ENCODE measurements at places on chromosomes 1 and 21. TPM values are rescaled to one million over a fixed set of nuclear protein-coding genes. Genes with fewer than 3 reads are reported as not detected.

DNA sequence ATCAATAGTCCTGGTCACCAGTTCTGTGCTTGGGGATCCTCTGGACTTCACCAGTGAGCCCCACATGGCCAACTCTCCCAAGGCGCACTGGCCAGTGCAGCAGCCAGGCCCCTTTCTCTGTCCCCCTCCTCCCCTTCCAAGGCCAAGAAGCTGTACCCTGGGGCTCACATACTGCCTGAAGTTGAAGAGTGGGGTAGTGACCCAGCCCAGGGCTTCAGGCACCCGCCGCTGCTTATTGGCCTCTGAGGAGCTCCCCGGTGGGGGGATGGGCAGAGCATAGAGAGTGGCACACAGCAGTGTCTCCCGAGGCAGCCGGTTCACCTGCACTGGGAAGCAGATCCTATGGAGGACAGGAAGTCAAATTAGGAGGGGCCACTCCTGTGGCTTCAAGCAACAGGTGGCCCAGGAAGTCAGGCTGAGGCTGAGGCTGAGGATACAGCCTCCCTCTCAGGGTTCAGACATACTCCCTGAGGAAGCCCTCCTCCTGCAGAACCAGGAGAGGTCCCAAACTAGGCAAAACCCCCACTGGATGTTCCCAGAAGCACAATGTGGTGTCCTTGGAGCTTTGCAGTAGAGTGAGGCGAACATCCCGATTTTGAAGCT, 38.2 kb upstream of the PPP1R15B start:
- H3K27me3 ChIP-seq: no peaks in the 10 kb centered on the region
- no peak for DNase-seq
- no peak overlapping the region for H3K27ac ChIP-seq
- no peak overlapping the region for H3K4me3 ChIP-seq

DNA sequence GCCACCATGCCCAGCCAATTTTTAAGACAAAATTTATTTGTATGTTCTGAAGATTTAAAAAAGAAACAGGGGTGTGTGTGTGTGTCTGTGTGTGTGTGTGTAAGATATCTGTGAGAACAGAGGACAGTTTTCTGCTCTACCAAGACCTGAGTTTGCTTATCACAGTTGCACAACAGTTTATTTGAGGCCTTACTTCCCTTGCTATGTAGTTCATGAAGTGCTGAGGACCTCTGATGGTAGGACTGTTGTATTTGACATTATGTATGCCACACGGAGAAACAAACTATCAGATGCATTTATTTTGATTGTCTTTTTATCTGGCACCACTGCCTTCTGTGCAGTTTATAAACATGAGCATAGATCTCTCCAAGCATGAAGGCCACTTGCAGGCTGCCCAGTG, 355.2 kb downstream of the PBX1 start:
- H3K27ac ChIP-seq: no peak overlapping the region
- H3K36me3 ChIP-seq: no peaks in the 10 kb centered on the region
- no peak for DNase-seq

DNA sequence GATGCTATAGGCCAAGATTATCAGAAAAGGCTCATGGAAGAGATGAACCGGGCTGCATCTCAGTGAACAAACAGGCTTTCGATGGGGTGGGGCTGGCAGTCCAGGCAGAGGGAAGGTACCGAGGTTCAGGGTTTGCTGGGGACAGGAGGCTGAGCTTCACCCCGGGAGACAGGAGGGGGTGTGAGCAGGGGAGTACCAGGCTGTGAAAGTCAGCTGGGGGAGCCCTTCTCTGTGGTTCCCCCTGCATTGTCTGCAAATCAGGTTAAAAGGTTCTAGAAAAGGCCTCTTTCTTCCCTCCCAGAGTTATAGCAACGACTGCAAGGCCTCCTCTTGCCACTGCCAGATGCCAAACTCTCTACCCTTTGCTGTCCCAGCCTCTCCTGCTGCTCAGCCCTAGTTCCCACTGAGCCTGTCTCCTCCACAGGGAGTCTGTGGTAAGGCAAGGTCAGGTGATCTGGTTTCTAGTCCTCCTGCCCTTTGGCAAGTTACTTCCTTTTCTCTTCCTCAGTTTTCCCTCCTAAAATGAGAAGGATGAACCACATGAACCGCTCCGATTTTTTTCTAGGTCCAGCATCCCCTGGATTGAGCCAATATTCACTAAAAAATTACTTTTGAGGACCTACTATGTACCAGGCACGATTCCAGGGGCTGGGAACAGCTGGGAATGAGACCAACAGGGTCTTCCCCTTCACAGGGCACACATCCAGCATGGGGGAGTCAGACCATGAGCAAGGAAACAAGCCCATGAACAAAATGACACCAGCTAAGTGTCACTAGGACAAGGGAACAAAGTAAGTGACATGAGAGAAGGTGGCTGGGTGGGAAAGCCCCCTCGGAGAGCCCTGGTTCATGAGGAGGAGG, 7.2 kb downstream of the LAD1 start:
- H3K4me1 ChIP-seq: no peaks in the 10 kb centered on the region
- no peak for DNase-seq
- no peak overlapping the region for H3K4me3 ChIP-seq
- H3K36me3 ChIP-seq: no peaks in the 10 kb centered on the region

Gene AMY2B
- 32.6 TPM for polyA plus RNA-seq

Gene EXO5
- 6.6 TPM for polyA plus RNA-seq

Gene RNF223
- not detected for polyA plus RNA-seq

Gene ENO1
- polyA plus RNA-seq: 153 TPM

- no peak overlapping the region for H3K27ac ChIP-seq
- H3K27me3 ChIP-seq: peaks cover 11% of the 10 kb centered on the region
- H3K4me1 ChIP-seq: no peaks in the 10 kb centered on the region
- DNase-seq: no peak
Measured at GRCh38 chr1:210262897-210263272, 30.3 kb downstream of the SERTAD4 start.

Gene SH2D1B
- 0.15 TPM for polyA plus RNA-seq

Gene PTPN14
- not detected for polyA plus RNA-seq

Gene HOOK1
- polyA plus RNA-seq: 4.3 TPM

- no peak for DNase-seq
- no peaks in the 10 kb centered on the region for H3K36me3 ChIP-seq
- H3K4me3 ChIP-seq: no peak overlapping the region
Measured at GRCh38 chr1:58895082-58895481, 111.2 kb upstream of the JUN start.

GRCh38 chr1:201511941-201512539, 5.1 kb upstream of the CSRP1 start:
- no peaks in the 10 kb centered on the region for H3K36me3 ChIP-seq
- DNase-seq: no peak
- no peak overlapping the region for H3K27ac ChIP-seq

DNA sequence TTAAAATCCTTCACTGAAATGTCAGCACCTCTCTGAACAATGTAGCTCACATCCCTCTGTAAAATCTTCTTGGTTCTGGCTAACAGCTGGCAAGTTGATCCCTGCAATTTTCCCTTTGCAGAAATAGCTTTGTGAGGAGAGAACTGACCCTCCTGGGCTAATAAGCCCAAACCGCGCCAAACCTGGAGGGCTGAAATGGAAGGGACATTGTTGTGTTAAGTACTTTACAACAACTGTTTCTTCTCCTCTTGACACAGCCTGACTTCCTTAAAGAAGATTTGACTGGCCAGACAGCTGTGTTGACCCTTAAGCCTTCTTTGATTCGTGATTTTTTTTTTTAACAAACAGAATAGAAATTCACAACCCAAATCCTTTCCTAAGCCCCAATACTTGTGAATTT, 5.7 kb downstream of the LMX1A start:
- H3K4me3 ChIP-seq: no peak overlapping the region
- no peaks in the 10 kb centered on the region for H3K4me1 ChIP-seq
- peaks cover 36% of the 10 kb centered on the region for H3K27me3 ChIP-seq

Gene BSND
- not detected for polyA plus RNA-seq

- no peaks in the 10 kb centered on the region for H3K4me1 ChIP-seq
- no peak for DNase-seq
- no peak overlapping the region for H3K27ac ChIP-seq
- no peaks in the 10 kb centered on the region for H3K27me3 ChIP-seq
- H3K4me3 ChIP-seq: no peak overlapping the region
- H3K36me3 ChIP-seq: no peaks in the 10 kb centered on the region
Measured at GRCh38 chr1:79775402-79775801, 768.9 kb upstream of the ADGRL4 start.

- no peak for DNase-seq
- no peaks in the 10 kb centered on the region for H3K4me1 ChIP-seq
- no peak overlapping the region for H3K27ac ChIP-seq
- H3K36me3 ChIP-seq: no peaks in the 10 kb centered on the region
Measured at GRCh38 chr1:233459968-233460367, 132.4 kb downstream of the MAP3K21 start.

- H3K4me3 ChIP-seq: no peak overlapping the region
- peak; percentile 78 for DNase-seq
- no peaks in the 10 kb centered on the region for H3K27me3 ChIP-seq
- peaks cover 22% of the 10 kb centered on the region for H3K4me1 ChIP-seq
- no peak overlapping the region for H3K27ac ChIP-seq
Measured at GRCh38 chr1:112718691-112719418, 3.7 kb upstream of the PPM1J start.

GRCh38 chr1:201460814-201461644, 8.0 kb downstream of the PHLDA3 start:
- no peaks in the 10 kb centered on the region for H3K36me3 ChIP-seq
- no peak overlapping the region for H3K27ac ChIP-seq
- no peak for DNase-seq

Gene TAS1R1
- polyA plus RNA-seq: not detected

Gene PPP1R15B
- 144 TPM for polyA plus RNA-seq

DNA sequence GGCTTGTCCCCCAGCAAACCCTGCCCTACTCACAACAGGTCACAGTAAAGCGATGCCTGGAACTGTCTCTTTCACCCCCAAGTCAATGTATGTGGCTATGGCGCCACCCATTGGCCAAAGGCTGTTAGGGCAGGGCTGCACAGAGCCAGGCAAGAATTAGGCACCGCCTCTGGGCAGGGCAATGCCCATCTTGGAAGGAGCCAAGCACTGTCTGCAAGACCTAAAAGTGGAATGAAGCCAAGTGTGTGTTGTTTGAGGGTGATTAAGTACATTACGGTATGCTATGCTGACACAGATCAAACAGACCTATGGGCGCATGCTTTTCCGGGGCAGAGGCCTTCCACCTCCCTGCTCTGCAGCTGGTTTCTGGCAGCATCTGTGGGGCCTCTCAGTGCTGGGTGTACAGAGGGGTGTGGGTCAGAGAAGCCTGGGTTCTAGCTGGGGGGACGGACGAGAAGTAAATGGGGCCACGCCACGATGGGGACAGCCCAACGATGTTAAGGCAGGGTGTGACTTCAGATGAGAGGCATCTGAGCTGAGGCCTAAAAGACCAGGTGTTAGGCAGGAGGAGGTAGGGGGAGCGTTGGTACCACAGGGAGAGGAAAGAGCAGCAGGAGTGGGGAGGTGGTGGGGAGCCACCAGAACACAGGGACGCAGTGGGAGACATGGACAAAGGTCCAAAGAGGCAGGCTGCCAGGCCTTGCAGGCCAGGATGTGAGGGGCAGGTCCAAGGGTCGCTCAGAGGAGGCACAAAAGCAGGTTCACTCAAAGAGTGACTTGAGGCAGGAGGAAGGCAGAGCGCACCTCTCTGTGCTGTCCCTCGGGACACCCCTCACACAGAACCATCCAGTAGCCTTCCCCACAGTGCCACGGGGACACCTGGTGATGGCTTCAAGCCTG, 49.8 kb downstream of the ACOT7 start:
- H3K27me3 ChIP-seq: no peaks in the 10 kb centered on the region
- DNase-seq: peak; percentile 43
- no peak overlapping the region for H3K27ac ChIP-seq
- H3K4me1 ChIP-seq: peaks cover 9% of the 10 kb centered on the region
- no peaks in the 10 kb centered on the region for H3K36me3 ChIP-seq

DNA sequence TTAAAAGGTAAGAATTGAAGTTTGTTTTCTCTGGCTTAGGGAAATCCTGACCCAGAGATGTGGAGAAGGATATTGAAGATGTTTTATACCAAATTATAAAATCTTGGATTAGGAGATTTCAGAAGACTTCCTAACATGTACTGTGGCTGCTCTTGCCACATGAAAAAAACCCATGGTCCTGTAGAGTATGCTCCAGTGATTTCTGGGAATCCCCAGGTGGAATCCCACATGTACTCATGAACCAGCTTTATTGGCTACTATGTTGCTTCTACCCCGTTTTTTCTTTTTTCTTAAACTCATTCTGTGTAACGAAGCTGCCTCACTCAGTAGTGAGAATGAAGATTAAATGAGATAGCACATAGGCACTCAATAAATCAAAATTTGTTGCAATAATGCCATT, 132.7 kb upstream of the SGIP1 start:
- no peak overlapping the region for H3K4me3 ChIP-seq
- H3K27ac ChIP-seq: no peak overlapping the region
- no peaks in the 10 kb centered on the region for H3K36me3 ChIP-seq
- peak; percentile 54 for DNase-seq

Gene CRNN
- not detected for polyA plus RNA-seq

Gene LCE1A
- not detected for polyA plus RNA-seq

Gene F13B
- polyA plus RNA-seq: not detected

GRCh38 chr1:205571747-205572146, 60.1 kb downstream of the ELK4 start:
- peaks cover 10% of the 10 kb centered on the region for H3K4me1 ChIP-seq
- DNase-seq: no peak
- no peak overlapping the region for H3K4me3 ChIP-seq
- H3K27ac ChIP-seq: no peak overlapping the region

Gene FCRL4
- 0.09 TPM for polyA plus RNA-seq

Gene CLCNKA
- polyA plus RNA-seq: 0.03 TPM

Gene FAAH
- polyA plus RNA-seq: 6.8 TPM

GRCh38 chr1:220767312-220768125, 19.2 kb upstream of the MTARC1 start:
- peaks cover 21% of the 10 kb centered on the region for H3K4me1 ChIP-seq
- H3K4me3 ChIP-seq: no peak overlapping the region
- no peaks in the 10 kb centered on the region for H3K36me3 ChIP-seq
- no peaks in the 10 kb centered on the region for H3K27me3 ChIP-seq

GRCh38 chr1:86703696-86704457, 499 bp upstream of the SH3GLB1 start:
- H3K27ac ChIP-seq: peak overlapping the region; percentile 93
- no peaks in the 10 kb centered on the region for H3K36me3 ChIP-seq
- no peak for DNase-seq
- peaks cover 24% of the 10 kb centered on the region for H3K4me1 ChIP-seq
- no peaks in the 10 kb centered on the region for H3K27me3 ChIP-seq

Gene LCE1B
- polyA plus RNA-seq: not detected

Gene CD1E
- 0.33 TPM for polyA plus RNA-seq

Gene CEP85
- 16.1 TPM for polyA plus RNA-seq

GRCh38 chr1:25710583-25711347, 89.2 kb upstream of the SELENON start:
- no peaks in the 10 kb centered on the region for H3K4me1 ChIP-seq
- no peak overlapping the region for H3K27ac ChIP-seq
- H3K27me3 ChIP-seq: no peaks in the 10 kb centered on the region
- no peak for DNase-seq
- no peak overlapping the region for H3K4me3 ChIP-seq

GRCh38 chr1:47192458-47193384, 2.9 kb upstream of the PDZK1IP1 start:
- no peaks in the 10 kb centered on the region for H3K4me1 ChIP-seq
- H3K36me3 ChIP-seq: no peaks in the 10 kb centered on the region
- no peak overlapping the region for H3K27ac ChIP-seq
- no peaks in the 10 kb centered on the region for H3K27me3 ChIP-seq
- DNase-seq: peak; percentile 74
- H3K4me3 ChIP-seq: no peak overlapping the region
